Tracheal epithelial cell (primary cell): ENCODE measurements at places on chromosomes 2 and 18. TPM values are rescaled to one million over a fixed set of nuclear protein-coding genes. Genes with fewer than 3 reads are reported as not detected.

SERPINB13 gene
- total RNA-seq, result 9.2 and 20.5 TPM in 2 replicates

COL4A4 gene
- under 0.01 and 1.9 TPM in 2 replicates for total RNA-seq

ZC3H15 gene
- total RNA-seq, result 113 and 134 TPM in 2 replicates

OTX1 gene
- 2.7 and 4.3 TPM in 2 replicates for total RNA-seq

VWC2L gene
- total RNA-seq, result not detected in 2 replicates

ADI1 gene
- 23.4 and 36.9 TPM in 2 replicates for total RNA-seq

VWA3B gene
- total RNA-seq, result under 0.01 TPM in 1 of 2 replicates, not detected in the other

GKN2 gene
- total RNA-seq, result not detected in 2 replicates

RTP5 gene
- total RNA-seq, result not detected in 2 replicates

POTEE gene
- not detected in 2 replicates for total RNA-seq

ZBTB7C gene
- under 0.01 and 0.72 TPM in 2 replicates for total RNA-seq

HOXD9 gene
- total RNA-seq, result 0.72 TPM in 1 of 2 replicates, not detected in the other

EFR3B gene
- total RNA-seq, result under 0.01 TPM in 1 of 2 replicates, not detected in the other

SPATA3 gene
- not detected in 2 replicates for total RNA-seq
